ENCODE measurements at places on chromosomes 13 and 19.

DNA sequence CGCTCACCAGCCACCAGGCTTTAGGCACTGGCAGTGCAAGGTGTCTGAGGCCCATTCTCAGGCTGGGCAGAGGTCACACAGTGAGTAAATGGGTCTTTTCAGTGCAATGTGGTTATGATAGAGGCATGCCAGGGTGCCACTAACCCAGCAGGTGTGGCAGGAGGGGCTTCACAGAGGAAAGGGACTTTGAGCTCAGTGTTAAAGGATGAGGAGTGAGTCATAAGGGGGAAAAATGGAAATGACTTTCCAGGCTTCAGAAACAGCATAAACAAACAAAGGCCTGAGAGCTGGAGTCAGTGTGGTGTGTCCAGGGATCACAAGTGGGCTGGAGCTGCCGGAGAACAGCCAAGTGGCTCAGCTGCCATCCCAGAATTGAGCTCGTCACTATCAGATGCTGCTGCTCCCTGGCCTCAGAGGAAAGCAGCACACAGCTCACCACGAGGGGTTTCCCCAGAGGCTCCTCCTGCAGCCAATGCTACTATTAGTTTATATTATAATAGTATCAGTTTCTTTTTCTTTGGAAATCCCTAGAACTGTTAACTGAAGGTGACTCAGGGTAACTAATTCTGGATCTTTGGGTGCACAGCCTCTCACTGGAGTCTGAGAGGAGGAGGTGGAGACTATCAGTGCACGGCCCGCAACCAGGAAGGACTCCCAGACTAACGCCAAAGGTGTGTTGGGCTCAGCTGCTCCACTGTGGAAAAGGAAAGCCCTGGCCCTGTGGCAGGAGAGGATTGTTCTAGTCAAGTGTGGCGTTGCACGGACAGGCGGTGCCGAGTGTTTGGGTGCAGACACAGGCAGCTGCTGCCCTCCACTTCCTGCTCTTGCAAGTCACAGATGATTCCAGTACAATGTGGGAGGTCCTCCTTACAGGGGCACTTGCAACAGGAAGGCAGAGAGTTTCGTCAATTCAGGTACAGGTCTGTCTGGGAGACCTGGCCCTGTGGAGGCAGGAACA is 39.5 kb downstream of the DHRS12 start:
- DNase-seq, result peak; percentile 58

GRCh38 chr19:36041831-36042230 is 9.2 kb upstream of the CLIP3 start:
- no peak for DNase-seq

DNA sequence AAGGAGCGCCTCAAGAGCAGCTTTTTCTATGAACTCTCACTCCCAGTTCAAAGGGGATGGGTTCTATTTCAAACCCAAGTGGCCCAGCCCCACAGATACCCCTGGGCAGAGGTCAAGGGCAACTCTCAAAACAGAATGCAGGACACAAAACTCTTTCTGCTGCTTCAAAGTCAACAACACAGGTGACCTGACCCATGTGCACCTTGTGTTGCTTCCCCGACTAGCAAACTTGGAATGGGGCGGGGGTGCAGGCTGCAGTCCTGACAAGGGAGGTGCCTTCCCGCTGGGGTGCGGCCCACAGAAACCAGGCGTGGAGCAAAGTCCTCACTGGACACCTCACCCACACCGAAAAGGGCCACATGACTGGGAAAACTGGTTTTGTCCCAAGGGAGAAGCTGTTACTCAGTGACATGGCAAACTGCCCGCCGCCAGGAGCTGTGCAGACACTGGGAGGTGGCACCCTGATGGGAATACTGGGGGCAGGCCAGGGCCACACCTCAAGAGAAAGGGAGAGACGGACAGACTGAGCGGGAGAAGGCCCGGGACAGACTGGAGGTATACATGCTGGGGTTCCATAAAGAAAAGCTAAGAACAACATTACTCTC is 17.4 kb downstream of the ZC3H4 start:
- no peak for DNase-seq

- DNase-seq, result no peak
Measured at GRCh38 chr19:1362387-1363257, 21.1 kb upstream of the NDUFS7 start.

DNA sequence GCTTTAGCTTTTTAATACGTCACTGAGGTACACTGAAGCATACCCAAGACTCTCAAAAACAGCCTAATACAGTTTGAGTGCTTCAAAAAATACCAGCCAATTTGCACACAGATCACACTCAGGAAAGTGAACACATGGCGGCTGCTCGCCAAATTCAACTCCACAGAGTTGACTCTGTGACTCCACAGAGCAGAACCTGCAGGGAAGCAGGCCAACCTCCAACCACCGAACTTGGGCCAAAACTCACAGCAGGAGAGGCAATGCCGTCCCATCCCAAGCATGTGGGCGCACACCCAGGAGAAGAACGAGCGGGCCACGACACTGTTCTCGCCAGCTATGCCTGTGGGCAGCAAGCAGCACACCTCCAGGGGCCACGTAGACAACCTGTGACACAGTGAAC is 21.1 kb downstream of the ELL start:
- no peak for DNase-seq

All from GM18507 (cell line).